NCI-H1417 treated with DMSO at 0.1 percent for 48 hours (cell line): ENCODE measurements at places on chromosomes 13 and 19.

- no peak for DNase-seq
Observed at GRCh38 chr13:92994056-92994455, 232.6 kb upstream of the GPC6 start.

GRCh38 chr19:19563348-19563848 lies 25.3 kb downstream of the CILP2 start:
- no peak for DNase-seq

- no peak for DNase-seq
Observed at GRCh38 chr19:46466536-46467196, 4.7 kb downstream of the PNMA8A start.

DNA sequence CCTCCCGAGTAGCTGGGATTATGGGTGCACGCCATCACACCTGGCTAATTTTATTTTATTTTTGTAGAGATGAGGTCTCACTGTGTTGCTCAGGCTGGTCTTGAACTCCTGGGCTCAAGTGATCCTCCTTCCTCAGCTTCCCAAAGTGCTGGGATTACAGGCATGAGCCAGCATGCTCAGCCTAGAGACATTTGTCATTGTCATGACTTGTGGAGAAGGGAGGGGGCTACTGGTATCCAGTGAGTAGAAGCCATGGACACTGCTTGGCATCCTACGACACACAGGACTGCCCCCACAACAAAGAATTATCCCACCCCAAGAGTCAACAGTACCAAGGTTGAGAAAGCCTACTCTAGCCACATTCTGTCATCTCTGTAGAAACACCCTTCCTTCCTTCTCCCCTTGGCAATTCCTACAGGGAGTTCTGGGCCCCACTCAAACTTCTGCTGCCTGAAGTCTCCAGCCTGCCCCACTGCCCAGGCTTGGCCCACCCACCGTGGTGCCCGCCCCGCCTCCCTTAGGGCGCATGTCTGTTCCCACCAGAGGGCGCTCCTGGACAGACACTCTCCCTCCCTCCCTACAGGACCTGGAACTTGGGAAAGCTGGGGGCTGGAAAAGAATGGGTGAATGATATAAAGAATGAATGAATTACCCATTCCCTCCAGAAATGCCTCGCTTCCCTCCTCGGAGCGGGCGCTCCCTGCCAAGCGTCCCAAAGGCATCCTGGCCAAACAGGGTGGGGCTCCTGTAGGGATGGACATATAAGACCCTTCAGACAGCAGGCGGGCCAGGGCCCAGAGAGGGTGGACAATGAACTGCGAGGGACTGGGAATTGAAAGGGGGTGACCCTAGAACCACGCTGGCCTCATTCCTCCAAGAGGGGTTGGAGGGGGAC lies 5.5 kb upstream of the EMP3 start:
- DNase-seq = no peak

DNA sequence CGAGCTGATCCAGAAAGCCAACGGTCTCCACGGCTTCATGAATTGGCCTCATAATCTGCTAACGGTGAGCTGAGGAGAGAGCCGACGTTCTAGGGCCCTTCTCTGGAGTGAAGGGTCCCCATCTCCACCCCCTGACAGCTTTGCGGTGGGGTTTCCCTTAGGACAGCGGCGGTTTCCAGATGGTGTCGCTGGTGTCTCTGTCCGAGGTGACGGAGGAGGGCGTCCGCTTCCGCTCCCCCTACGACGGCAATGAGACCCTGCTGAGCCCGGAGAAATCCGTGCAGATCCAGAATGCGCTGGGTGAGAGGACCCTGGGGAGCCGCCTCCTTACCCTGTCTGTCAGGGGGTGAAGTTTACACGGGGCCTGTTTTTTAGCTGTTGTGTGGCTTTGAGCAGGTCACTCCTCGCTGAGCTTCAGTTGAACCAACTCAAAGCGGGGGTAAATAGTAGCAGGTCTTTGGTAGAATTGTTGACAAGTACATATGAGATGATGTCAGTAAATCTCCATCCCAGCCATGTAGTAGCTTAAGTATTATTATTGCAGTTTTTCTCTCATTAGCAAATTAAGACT lies 801 bp downstream of the QTRT1 start:
- no peak for DNase-seq

- DNase-seq = no peak
Observed at GRCh38 chr19:3175781-3176714, 2.5 kb upstream of the S1PR4 start.

GRCh38 chr19:16260812-16261161 lies 63.1 kb downstream of the AP1M1 start:
- no peak for DNase-seq

DNA sequence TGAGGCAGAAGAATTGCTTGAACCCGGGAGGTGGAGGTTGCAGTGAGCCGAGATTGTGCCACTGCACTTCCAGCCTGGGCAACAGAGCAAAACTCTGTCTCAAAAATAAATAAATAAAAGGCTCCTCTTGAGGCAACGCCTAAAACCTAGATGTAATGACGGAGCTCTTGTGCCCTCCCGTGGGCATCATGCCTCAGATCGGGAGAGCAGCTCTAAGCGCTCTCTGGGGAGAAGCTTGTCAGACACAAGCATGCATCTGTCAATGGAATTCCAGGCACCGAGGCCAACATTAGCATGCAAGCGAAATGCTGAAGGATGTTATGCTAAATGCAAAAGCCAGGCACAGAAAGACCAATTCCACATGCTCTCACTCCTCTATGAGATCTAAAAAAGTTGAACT lies 45.6 kb upstream of the MRI1 start:
- DNase-seq = peak; percentile 67

DNA sequence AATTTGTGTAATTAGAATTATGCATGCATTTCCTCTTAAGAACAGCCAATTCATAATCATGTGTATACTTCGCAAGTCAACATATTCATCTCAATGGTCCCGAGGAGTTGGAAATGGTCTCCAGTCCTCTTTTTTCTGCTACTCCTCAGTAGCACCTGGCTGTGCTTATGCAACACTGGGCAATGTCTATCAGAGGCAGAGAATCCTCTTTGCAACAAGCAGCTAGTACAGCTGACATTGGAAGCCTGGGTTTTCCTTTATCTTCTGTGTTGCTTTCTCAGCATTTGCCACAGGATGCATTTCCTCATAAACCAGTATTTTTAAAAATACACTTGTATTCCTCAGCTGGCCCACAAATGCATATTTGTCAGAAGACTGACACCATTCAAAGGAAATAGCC lies 405.3 kb upstream of the GPC6 start:
- DNase-seq = no peak

GRCh38 chr19:8571006-8571411 lies 6.2 kb downstream of the MYO1F start:
- DNase-seq = no peak

DNA sequence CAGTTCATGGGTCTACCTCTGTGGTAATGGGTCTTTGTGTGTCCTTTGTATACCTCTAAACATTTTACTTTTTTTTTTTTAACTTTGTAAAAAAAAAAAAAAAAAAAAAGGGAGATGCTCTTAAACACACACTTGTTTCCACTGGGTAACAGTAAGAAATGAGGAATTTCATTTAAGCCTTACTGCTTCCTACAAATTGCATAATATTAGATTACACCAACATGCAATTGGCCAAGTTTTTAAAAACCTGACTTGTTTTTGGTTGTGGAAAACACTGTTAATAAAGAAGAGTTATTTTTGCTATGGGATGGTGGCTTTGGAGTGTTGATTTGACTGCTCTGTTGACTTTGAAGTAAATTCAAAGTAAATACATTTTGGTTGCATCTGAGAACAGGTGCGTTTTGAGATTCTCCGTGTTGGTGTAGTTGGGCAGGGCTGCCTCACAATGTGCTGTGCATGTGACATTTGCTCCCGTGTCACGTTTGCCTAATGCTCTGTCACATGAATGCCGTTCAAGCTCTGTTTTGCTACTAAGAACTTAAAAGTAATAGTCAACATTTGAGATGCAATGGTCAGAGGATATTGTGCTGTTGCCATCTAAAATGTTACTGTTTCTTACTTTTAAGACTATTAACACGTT lies 202.4 kb downstream of the LMO7 start:
- no peak for DNase-seq

DNA sequence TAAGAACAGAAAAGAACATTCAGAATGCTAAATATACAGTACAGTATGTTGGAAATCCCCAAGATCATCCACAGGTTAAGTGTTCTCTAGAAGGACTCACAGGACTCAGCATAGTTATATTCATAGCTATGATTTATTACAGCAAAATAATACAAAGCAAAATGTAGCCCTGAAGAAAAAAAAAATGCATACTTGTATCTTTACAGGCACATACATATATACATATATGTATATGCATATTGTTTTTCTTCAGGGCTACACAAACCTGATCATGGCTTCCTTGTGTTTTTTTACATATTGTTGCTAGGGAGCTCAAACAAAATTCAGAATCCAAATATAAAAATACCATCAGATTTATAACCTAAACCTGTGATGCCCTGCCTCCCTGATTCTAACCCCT lies 78.5 kb downstream of the TUBA3C start:
- DNase-seq = no peak

GRCh38 chr19:43439032-43439708 lies 24.5 kb downstream of the TEX101 start:
- no peak for DNase-seq

DNA sequence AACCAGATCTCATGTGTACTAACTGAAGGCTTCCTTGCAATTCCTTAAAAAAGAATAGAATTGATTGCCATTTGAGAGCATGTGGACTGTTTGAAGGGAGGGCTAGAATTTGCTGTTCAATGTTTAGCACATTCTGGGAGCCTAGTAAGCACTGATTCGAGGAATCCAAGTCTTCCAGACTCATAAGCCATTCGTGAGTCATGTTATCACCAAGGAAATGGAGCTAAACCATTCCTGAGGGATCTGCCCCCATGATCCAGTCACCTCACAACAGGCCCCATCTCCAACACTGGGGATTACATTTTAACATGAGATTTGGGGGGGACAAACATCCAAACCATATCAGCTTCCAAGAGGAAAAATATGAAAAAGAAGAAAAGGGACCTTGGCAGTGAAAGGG lies 276.4 kb downstream of the KCNRG start:
- no peak for DNase-seq

DNA sequence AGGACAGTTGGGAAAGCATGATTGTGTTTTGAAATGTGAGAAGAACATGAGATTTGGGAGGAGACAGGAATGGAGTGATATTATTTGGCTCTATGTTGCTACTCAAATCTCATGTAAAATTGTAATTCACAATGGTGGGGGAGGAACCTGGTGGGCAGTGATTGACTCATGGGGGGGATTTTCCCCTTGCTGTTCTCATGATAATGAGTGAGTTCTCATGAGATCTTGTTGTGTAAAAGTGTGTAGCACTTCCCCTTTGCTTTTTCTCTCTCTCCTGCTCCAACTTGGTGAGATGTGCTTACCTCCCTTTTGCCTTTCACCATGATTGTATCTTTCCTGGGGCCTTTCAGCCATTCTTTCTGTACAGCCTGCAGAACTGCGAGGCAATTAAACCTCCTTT lies 1261.0 kb upstream of the ATXN8OS start:
- no peak for DNase-seq

DNA sequence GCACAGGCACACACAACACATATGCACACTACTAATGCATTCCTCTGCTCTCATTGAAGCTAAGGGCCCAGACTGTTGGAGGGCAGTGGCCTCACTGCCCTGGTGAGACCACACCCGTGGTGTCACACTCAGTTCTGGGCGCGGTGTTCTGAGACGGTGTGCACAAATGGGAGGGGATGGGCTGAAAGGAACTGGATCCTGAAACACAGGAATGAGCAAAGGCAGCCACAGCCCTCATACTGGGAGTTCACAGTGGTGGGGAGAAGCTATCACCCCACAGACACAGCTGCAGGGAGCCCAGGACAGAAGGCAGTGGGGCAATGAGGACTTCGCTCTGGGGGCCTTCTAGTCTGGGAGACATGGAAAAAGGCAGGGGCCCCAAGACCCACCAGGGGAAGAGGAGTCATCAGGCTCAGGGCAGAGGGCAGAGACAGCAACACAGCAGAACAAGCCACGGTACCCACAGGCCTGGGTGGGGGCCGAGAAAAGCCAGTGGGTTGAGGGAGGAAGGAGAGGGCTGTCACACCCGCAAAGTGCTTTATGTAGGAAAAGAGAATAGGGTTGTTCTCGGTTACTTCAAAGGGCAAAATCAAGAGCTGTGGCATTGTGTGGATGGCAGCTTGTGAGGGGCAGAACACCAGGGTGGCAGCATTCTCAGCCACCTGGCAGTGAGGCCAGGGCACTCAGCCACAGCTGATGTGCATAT lies 75.4 kb upstream of the GPR183 start:
- DNase-seq = no peak

GRCh38 chr19:47489072-47489914 lies 5.3 kb upstream of the KPTN start:
- no peak for DNase-seq

GRCh38 chr13:30065181-30065580 lies 214.8 kb upstream of the UBL3 start:
- no peak for DNase-seq

DNA sequence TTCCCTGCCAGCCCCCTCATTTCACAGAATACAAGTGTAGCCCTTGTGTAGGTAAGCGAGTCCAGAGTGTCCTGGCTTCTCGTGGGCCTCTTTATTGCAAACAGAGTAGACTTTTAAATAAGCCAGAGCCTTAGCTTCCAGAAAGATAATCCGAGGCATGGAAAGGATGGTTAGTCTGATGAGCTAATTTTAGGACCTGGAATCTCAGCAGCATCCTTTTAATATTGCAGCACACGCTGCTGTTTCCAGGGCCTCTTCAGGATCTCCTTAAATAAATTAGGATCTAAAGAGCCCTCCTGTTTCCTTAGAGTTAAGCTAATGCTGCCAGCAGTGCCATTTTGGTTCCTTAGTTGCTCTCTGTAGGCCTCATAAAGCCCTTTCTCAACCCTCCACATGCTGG lies 99.2 kb downstream of the RFC3 start:
- DNase-seq = no peak

DNA sequence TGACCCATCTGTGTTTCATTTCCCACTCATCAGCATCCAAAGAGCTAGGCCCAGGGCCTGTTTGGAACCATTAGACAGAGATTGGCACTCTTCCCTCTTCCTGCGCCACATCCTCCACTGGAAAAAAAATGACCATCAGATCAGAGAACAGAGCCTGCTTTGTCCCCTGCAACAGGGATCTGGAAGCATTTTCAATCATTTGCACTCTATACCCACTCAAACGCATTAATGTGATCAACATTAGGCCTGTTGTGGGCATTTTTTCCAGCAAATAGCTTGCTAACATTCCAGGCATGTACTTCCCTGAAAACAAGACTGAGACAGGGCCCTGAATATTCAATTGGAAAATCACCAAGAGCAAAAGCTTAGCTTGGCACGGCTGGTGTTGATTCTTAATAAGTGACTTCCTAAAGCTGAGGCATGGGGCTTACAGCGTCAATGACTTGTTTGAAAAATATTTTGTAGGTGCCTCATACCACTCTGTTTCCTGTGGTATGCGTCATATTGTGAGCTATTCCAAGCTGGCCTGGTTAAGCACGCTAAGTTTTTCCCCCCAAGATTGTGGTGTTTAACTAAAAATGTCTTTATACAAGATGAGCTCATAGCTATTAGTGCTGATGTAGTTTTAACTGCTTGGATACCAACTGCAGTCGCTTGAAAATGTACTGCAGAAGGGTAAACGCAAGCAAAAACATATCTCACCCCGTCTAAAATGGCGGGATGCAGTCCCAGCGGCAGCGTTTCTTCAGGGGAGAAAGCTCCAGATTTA lies 404.4 kb downstream of the SPRY2 start:
- no peak for DNase-seq
